ENCODE measurements at places on chromosomes 1 and 21.

DNA sequence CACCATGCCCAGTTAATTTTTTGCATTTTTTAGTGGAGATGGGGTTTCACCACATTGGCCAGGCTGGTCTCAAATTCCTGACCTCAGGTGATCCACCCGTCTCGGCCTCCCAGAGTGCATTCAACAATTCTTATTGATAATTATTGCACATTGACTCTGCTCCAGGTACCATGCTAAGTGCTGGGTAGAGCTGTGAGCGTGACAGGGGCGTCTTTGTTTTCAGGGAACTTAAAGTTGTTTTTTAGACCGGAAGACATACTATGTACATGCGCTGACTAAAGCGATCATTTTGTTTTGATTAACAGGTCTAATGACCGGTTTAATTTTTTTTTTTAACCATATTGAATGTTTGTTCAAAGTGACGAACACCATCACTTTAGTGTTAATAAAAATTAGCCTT lies 4.0 kb downstream of the CD247 start:
- DNase-seq = no peak

- no peak for DNase-seq
Measured at GRCh38 chr1:72063364-72064044, 218.8 kb downstream of the NEGR1 start.

DNA sequence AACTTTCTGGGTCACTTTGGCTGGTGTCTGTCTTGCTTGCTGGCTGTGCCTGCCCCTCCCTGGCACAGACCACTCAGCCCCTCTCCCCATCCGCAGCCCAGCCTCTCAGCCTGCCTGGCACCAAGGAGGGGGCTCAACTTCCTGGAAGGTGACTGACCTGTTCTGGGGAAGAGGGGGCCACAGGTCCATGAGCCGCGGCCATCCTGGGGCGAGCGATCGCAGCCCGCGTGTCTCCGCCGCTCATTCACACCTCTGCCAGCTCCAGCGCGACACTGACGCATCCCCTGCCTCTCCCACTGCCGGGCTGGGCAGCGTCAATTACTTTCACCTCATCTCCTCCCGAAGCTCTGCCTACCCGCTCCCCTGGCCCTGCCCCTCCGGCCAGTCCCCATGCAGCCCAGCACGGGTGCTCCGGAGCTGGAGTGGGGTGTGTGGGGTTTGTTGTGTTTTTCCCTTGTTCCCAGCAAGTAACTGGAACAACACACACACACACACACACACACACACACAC lies 14.3 kb downstream of the SLC6A9 start:
- DNase-seq = no peak

DNA sequence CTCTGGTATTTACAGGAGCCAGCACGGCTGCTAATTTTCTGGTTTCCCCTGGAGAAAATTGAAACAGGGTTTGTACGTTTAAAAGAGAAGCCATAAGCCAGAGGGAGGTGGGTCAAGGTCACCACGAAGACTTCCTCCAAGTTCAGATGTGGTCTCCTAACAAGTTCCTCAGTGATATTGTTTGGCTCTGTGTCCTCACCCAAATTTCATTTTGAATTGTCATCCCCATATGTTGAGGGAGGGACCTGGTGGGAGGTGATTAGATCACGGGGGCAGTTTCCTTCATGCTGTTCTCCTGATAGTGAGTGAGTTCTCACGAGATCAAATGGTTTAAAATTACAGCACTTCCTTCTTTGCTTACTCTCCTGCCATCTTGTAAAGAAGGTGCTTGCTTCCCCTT lies 295.4 kb upstream of the DAB1 start:
- no peak for DNase-seq

Data from effector CD8-positive, alpha-beta T cell (primary cell).